ENCODE measurements at places on chromosomes 4 and X. TPM values are rescaled to one million over a fixed set of nuclear protein-coding genes. Genes with fewer than 3 reads are reported as not detected.

DNA sequence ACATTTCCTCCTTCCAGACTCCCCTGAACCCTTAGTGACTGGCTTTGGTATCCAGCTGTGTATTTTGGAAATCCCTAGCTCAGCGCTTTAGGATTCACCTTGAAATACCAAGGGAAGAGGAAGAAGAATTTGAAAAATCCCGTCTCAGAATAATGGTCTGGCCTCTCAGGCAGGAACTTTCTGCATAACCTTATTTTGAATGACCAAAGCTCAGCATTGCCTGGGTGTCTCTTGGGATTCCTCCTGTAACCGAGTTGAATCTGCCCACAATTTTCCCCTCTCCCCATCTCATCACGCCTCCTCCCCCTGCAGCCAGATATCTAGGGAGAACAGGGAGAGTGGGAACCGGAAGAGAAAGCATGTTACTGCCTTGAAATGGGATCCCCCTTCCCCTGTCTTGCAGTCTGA, 116.2 kb downstream of the SMIM20 start:
- no peak for DNase-seq

The ZNF330 gene
- 43.9 TPM for total RNA-seq

DNA sequence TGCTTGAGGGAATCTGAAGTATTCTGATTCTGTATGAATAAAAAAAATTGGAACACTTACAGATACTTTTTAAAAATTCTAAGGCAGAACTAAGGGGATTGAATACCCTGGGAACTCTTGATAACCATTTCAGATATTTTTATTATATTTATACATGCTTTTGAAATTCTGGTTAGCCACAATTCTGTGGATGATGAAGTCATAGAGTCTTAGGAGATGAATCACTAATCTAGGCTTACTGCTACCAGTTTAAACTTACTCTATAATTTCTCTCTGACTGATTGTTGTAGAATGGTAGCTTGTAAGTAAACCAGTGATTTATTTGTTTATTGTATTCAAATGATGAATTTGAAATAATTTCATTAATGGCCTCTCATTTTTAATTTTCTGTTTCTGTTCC, 11.4 kb upstream of the SLAIN2 start:
- no peak for DNase-seq

GRCh38 chr4:83561381-83561780, 25.5 kb downstream of the GPAT3 start:
- no peak for DNase-seq

The PPBP gene
- total RNA-seq: 8.3 TPM

The PHEX gene
- 4.9 TPM for total RNA-seq

The FATE1 gene
- not detected for total RNA-seq
